Suppressor macrophage treated with lipopolysaccharide for 1 hour (primary cell): ENCODE measurements at places on chromosomes 6 and 20.
A peak's percentile ranks its signal among the peaks of the same experiment; 100 is the strongest.

- DNase-seq, result no peak
Measured at GRCh38 chr6:77883851-77884250, 231.0 kb downstream of the MEI4 start.

DNA sequence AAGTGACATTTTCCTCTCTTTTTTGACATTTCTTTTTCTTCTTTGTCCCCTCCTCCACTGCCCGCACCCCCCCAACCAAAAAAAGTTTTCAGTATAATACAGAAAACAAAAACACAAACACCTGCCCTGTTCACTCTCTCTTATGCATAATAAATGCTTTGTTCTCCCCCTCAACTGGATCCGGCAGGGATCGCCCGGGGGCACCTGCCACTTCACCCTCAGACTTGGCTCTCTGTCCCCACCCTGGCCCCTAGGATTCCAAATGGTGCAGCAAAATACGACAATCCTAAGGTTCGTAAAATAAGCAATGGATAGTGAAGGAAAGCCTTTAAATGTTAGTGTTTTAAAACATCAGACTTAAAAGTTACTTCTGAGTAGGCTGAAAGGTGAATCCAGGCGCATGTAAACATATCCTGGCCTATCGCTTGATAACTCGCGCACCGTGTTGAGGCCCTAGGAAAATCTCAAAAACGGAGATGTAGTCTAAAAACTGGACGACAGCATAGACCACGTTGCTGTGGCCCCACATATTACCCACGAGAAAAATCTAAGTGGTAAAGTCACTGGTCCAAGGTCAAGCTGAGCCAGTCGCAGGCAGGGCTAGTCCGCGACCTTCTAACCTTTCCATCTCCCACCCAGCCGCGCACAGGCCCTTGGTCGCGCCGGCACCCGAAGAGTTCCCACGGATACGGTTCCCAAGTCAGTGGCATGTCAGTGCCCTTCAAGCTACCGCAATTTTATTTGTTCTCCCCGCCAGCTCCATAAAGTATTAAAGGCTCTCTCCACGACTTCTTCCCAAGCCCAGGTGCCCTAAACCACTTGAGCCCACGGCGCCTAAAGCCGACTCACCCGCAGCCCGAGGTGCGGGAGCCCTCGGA is 130.8 kb downstream of the OGFRL1 start:
- DNase-seq, result no peak

- no peak for DNase-seq
Measured at GRCh38 chr20:50815162-50815989, 20.5 kb downstream of the BCAS4 start.

- DNase-seq, result no peak
Measured at GRCh38 chr20:38260378-38261053, at the start of gene KIAA1755. KIAA1755 (minus strand) TSS chr20:38260735; CDS start chr20:38260500, 235 bp downstream.

GRCh38 chr20:43915211-43916072 is 790 bp downstream of the TOX2 start:
- DNase-seq, result peak; percentile 42

GRCh38 chr20:33657704-33658095 is 4.4 kb upstream of the C20orf144 start:
- no peak for DNase-seq

GRCh38 chr20:46215913-46216707 is 92.2 kb downstream of the CDH22 start:
- DNase-seq, result no peak
